ENCODE measurements at places on chromosomes 4 and X. TPM values are rescaled to one million over a fixed set of nuclear protein-coding genes. Genes with fewer than 3 reads are reported as not detected.
A peak's percentile ranks its signal among the peaks of the same experiment; 100 is the strongest.

- no peak for DNase-seq
Measured at GRCh38 chr4:56058555-56058954, 109.8 kb downstream of the CEP135 start.

DNA sequence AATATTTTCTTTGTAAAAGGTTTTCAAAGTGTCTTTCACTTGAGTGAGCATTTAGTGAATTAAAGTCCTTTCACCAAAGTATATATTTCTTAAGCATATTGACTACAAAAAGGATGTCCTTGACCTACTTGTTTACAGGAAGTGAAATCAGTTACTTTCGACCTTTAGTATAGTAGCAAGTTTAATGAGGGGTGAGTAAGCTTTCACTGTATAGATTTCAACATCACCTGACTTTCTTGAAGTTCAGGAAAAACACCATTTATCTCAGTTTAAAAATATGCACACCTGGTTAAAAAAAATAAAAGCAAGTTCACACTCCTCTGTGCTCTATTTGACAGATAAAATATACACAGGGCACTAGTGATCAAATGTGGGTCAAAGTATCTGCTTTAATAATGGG, 88.1 kb downstream of the CCSER1 start:
- no peak for DNase-seq

DNA sequence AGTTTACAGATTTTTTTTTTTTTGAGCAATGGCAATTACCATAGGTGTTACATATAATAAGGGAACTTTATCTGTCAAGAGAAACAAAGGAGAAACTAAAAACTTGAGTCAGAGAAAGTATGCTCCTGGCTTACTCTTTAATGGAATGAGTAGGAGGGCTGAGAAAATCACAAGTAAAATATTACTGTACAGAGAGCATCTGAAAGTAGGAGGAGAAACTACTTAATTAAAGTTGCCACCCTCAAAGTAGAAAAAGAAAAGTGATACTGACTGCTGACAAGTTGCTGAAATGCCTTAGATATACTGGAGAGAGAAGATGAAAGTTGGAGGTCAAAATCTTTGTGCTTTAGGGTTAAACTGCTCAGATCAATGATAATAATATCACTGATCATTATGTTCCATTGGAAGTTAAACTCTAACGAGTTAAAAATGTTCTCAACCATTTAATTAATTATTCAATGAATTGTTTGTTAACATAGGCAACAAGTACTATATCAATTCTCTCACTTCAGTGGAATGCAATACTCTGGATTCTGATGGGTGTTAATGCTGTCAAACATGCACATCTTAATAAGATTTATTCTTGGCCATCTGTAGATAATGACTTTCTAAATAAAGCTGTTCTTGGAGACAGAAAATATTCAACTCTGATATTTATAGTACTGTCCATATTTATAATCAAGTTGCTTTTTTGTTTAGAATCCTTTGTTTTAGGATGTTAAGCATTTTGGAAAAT, 61.2 kb upstream of the CAMK2D start:
- DNase-seq: no peak

GRCh38 chrX:37998586-37999262, 7.6 kb upstream of the SYTL5 start:
- DNase-seq: no peak

DNA sequence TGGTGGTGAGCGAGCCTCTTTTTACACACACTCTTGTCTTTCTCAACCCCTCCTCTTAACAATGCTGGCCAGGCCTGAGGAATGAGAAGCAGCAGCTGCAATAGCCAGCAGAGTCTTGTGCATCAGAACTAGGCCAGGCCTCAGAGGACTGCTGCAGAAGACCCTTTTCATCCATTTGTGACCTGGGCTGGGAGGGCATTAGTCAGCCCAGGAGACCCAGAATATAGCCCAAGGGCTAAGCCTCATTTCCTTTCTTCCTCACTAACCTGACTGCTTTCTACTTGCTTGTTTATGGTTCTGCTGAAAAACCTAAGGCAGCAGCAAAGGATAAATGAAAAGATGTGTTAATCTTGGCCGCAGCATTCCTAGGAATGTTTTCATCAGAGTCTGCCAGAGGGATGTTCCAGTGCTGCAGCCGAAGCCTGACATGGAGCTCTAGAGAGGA, 254.7 kb upstream of the AR start:
- no peak for DNase-seq

- no peak for DNase-seq
Measured at GRCh38 chr4:1004071-1004418, 7.4 kb upstream of the FGFRL1 start.

- no peak for DNase-seq
Measured at GRCh38 chr4:141705747-141706377, 69.5 kb downstream of the IL15 start.

GRCh38 chr4:184688447-184688846, 38.9 kb downstream of the PRIMPOL start:
- peak; percentile 65 for DNase-seq

DNA sequence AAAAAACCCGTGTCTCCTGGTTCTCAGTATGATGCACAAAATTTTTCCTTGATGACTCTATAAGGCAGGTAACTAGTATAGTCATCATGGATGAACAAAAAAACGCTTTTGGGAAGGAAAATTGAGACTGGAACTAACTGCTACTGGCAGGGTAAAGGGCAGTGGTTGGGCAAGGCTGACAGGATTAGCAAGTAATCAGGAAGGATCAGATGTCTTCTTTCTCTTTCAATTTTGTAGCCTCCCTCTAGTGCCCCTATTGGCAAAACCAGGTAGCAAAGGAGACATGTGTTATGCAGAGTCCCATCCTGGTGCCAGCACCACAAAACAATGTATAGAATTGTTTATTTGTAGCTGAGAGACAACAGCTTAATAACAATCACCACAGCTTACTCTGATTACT, 12.8 kb upstream of the SLITRK4 start:
- DNase-seq: no peak

DNA sequence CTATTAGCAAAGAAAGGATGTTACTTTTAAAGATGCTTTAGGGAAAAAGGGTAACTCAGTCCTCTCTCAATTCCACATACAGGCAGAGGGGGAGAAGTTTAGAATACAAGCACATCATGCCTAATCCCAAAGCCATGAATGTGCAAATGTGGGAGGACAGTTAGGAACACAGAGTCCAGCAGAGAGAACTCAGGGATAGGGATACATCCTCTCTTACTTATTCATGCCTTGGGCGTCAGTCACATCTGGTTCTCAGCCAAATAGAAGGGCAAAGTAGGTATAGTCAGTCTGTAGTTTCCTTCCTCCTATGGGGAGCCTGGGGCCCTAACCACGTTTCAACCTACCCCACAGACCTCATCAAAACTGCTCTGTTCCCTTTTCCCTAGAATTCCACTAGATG, 87.8 kb downstream of the GRIA3 start:
- no peak for DNase-seq

DNA sequence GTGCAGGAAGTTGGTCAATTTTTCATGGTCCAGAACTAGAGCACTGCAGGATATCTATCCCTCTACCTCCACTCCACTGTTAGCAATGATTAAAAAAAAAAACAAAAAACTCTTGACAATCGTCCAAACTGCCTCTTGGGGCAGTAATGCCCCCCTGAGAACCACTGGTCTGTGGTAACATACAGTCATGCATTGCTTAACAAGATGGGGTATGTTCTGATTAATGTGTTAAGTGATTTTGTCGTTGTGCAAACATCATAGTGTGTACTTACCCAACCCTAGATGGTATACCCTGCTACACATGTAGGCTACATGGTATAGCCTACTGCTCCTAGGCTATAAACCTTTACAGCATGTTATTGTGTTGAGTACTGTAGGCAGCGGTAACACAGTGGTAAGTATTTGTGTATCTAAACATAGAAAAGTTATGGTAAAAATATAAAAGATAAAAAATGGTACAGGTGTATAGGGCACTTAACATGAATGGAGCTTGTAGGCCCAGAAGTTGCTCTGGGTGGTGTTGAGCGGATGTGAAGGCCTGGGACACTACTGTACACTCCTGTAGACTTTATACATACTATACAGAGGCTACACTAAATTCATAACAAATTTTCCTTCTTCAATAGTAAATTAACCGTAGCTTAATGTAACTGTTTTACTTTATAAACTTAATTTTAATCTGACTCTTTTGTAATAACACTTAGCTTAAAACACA, 34.1 kb downstream of the ART3 start:
- DNase-seq: no peak

- no peak for DNase-seq
Measured at GRCh38 chr4:3365871-3366842, 73.3 kb downstream of the RGS12 start.

DNA sequence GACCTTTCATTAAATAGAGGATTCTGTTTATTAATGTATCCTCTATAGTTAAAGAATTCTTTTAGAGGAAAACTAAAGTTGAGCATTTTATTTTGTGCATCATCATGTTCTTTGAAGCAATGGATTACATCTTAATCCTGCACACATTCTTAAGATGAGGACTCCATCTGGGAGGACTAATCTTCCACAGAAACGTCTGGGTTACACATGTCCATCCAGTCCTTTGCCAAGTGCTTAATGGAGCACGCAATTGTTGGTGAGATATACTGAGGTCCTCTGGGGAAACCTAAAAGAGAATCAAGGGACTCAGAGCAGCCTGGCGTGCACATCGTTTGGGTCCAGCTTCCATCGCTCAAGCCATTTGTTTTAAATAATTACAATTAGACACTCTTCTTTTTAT, 115.1 kb upstream of the SFRP2 start:
- DNase-seq: no peak

GRCh38 chr4:6031846-6032245, 13.6 kb upstream of the C4orf50 start:
- DNase-seq: no peak

- peak; percentile 55 for DNase-seq
Measured at GRCh38 chrX:31333165-31333831, 261.5 kb upstream of the FTHL17 start.

- no peak for DNase-seq
Measured at GRCh38 chr4:176256921-176257320, 12.1 kb downstream of the ASB5 start.

DNA sequence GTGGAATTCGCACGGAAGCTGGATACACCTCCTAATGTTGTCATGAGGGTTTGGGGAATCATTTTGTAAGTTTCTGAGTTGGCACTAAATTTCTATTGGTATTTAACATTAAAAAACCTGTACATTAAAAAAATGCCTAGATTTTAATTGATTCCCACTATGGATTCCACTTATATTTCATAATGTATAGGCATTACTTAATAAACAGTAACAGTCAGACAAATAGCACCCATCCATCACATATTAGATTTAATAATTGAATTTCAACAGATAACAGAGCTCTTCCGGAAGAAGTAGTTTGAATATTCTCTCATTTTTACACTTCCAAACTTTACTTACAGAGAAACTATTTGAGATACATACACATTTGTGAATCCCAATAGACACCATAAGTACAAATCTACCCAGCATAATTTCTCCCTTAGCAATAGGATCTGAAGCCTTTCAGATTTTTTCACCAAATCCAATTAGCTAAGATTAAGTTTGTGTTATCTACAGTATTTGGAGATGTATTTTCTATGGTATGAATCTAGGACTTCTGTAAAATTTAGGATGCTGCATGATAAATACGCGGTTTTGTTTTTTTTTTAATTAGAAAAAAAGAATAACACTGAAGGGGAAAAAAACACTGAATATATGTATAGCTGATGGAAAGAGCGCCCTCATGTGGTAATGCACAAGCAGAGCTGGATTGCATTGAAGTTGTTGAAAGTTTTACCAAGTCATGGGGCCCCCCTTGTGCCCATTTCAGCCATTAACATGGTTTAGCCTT, 12.2 kb upstream of the ODAM start:
- no peak for DNase-seq

DNA sequence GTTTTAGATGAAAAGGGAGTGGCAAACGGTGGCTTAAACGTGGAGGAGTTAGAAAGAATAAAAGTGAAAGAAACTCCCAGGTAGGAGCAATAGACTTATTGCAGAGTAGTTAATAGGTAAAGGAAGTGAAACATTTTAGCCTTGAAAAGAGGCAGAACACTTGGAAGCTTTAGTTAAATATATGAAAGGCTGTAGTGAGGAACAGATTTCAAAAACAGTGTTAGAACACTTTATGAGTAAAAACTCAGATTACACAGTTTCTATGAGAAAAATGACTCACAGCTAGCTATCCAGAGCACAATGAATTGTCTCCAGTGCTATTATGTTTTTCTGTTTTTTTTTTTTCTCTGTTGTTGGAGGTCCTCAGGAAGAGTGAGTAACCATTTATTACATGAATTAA, 45.8 kb downstream of the TACR3 start:
- DNase-seq: no peak

DNA sequence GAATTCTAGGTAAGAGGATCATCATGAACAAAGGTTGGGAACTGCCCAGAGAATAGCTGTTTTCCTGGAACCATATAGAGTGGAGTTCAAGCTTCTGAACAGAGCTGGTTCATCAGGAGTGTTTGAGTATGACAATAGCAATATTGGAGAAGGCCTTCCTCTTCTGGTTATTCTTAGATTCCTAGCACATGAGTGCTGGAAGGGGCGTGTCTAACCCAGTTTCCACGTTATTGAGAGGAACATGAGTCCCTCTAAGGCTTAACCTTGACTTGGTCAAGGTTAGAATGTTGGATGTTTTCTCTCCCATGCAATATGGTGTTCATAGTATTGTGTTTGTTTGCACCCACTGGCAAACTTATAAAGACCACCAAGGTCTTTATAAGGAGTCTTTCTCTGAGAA, 101.3 kb downstream of the TSPAN7 start:
- no peak for DNase-seq

- DNase-seq: no peak
Measured at GRCh38 chrX:7314425-7314824, 166.5 kb upstream of the PUDP start.

- no peak for DNase-seq
Measured at GRCh38 chrX:76454456-76454927, 27.0 kb downstream of the MAGEE1 start.

- no peak for DNase-seq
Measured at GRCh38 chr4:11328401-11328800, 100.3 kb downstream of the HS3ST1 start.

GRCh38 chr4:2954358-2955185, 8.6 kb downstream of the NOP14 start:
- no peak for DNase-seq

Gene RP2
- polyA plus RNA-seq: 10.8 TPM

Gene ACOX3
- polyA plus RNA-seq: 6.0 TPM

Gene GPRIN3
- polyA plus RNA-seq: not detected

Gene PRKX
- 39.9 TPM for polyA plus RNA-seq

Gene SPRY1
- polyA plus RNA-seq: 3.4 TPM

Gene SUPT20HL2
- not detected for polyA plus RNA-seq

Gene SASH3
- 0.09 TPM for polyA plus RNA-seq

Gene RNF150
- 0.09 TPM for polyA plus RNA-seq

Gene PLP1
- not detected for polyA plus RNA-seq

Gene FAAH2
- polyA plus RNA-seq: 1.1 TPM

Gene MAGEA2B
- not detected for polyA plus RNA-seq

Gene STBD1
- 0.71 TPM for polyA plus RNA-seq

Gene GLUD2
- 1.1 TPM for polyA plus RNA-seq

Gene RAB33A
- not detected for polyA plus RNA-seq

Gene COL25A1
- polyA plus RNA-seq: not detected

Gene IGFBP7
- 413 TPM for polyA plus RNA-seq

Gene MBTPS2
- polyA plus RNA-seq: 10.8 TPM

Gene MAGEB2
- polyA plus RNA-seq: not detected

Gene CFAP47
- polyA plus RNA-seq: under 0.01 TPM

Gene NEIL3
- polyA plus RNA-seq: 5.6 TPM

Gene UCHL1
- 3.0 TPM for polyA plus RNA-seq

Gene FGF2
- 1.7 TPM for polyA plus RNA-seq

Measured in keratinocyte (primary cell).